Motor neuron (in vitro differentiated cells): ENCODE measurements at places on chromosomes 11 and 22. TPM values are rescaled to one million over a fixed set of nuclear protein-coding genes. Genes with fewer than 3 reads are reported as not detected.

Gene RTN4R
- total RNA-seq: 7.9 and 12.2 TPM in 2 replicates

Gene ART1
- total RNA-seq: 0.28 and 0.39 TPM in 2 replicates

Gene DCHS1
- 3.8 and 4.4 TPM in 2 replicates for total RNA-seq

DNA sequence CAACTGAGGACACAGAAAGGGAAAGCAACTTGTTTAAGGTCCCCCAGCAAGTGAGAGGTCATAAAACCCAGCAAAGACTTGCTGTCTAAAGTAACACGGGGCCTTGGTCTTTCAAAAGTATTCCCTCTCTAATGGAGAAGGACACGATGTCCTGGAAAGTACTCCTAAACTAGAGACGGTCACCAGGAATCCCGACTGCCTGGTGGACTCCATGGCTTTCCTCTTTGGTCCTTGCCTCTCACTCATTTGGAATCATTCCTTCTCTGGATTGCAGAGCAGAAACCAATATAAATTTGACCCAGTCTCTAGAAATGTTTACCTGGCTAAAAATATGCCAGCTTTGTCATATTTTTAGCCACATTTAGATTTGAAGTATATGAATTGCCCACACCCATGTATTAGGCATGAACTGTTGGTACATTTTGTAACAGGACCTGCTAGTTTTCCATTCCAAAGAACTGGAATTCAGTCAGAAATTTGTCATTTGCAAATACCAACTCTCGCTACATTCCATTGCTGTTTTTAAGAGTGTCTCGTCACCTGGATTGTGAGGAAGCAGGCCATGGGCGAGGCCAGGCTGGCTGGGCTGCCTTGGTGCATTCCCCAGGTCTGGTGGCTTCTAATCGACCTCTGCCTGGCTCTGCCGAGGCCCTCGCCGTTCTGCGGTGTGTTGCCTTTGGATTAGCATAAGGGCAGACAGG lies 12.9 kb downstream of the NAV2 start:
- no peak for ATAC-seq

- no peak for ATAC-seq
Measured at GRCh38 chr22:19055801-19056200, 66.4 kb downstream of the DGCR2 start.

DNA sequence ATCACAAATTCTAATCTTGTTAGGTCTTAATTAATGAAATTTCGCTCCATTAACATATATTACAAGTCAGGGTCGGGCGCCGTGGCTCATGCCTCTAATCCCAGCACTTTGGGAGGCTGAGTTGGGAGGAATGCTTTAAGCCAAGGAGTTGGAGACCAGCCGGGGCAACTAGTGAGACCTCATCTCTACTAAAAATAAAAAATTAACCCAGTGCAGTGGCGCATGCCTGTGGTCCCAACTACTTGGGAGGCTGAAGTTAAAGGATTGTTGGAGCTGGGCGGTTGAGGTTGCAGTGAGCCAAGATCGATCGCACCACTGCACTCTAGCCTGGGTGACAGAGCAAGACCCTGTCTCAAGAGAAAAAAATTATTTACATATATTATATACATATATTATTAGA lies 1.9 kb downstream of the TMA7B start:
- ATAC-seq: no peak

DNA sequence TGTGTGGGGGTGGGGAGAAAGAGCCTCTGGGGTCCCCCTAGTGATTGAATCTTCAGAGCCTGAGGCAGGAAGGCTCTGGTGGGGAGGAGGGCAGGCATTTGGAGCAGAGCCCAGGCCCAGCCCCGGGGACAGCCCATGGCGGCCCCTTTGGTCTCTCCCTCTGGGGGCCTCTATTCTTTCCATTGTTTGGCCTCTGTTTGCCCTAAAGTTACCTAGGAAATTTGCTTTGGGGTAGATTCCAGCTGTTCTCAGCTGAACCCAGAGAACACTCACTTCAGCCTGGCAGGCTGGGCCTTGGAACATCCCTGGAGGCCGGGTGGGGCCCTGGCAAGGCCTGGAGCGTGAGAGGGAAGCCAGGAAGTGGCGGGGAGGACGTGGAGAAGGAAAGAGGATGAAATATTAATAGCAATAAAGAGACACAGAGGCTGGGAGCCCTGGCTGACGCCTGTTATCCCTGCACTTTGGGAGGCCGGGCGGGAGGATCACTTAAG lies 22.9 kb upstream of the A4GALT start:
- ATAC-seq: peak; percentile 78

GRCh38 chr22:35253946-35254345 lies 3.3 kb upstream of the HMGXB4 start:
- no peak for ATAC-seq

GRCh38 chr11:68658661-68659060 lies 25.7 kb upstream of the GAL start:
- ATAC-seq: peak; percentile 46
